ENCODE measurements at places on chromosomes 11 and 22.

DNA sequence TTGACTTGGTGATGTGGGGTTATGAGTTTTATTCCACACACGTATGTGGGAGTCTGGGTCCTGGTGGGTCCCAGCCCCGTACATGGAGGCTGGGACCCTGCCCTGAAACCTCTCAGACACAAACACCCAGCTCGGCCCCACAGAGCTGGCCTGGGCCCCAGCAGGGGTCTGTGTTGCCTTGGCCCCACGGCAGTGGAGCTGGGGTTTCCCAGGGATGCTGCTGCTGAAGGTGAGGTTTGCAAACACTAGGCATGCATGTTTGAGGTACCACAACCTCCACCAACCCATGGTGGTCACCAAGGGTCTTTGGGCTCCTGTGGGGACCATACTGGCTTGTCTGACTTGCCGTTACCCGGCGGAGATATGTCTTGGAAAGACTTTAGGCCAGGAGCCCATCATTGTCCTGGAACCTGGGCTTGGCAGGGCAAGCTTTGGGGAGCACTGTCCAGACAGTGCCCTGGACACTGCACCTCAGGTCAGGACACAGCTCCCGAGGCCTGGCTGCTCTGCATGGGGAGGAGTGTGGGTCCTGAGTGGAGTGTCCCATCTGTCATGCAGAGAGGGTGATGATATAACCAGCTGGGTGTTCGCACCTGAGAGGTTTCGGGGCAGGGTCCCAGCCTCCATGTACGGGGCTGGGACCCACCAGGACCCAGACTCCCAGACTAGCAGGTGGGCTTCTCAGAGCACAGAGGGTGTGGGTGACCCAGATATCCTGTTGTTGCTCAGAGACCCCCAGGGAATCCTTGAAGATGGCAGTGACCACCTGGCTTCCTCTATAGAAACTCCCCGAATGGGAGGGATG is 63.3 kb downstream of the KCNQ1 start:
- peak; percentile 25 for DNase-seq

DNA sequence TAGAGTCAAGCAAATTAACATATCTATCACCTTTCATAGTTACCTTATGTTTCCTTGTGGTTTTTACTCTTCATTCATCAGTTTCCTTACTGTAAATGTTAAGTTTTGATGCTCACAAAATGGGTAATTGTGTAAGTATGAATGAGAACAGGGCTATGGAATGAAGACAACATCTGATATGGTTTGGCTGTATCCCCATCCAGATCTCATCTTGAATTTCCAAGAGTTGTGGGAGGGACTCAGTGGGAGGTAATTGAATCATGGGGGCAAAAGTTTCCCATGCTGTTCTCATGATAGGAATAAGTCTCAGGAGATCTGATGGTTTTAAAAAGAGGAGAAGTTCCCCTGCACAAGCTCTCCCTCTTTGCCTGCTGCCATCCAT is 107.6 kb downstream of the CCDC34 start:
- no peak for DNase-seq

- DNase-seq, result no peak
These were observed 8.9 kb upstream of the SAMM50 start for GRCh38 chr22:43946384-43946667.

DNA sequence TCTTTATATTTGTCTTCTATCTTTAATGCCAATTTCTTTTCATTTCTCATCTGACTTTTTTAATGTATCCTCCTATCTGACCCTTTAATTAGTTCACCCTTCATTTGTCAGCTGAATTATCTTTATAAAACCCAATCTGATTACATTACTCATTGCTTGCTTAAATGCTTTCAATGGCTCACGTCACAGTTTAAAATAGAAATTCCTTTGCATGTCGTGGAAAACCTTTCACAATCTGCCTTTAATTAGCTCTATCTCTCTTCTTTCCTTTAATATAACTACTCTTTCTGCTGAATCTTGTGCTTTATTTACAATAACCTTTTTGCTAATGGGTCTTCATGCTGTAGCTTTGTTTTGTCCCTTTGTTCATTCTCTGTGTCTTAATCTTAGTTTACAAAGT is 125.7 kb downstream of the DYNC2H1 start:
- DNase-seq, result no peak

DNA sequence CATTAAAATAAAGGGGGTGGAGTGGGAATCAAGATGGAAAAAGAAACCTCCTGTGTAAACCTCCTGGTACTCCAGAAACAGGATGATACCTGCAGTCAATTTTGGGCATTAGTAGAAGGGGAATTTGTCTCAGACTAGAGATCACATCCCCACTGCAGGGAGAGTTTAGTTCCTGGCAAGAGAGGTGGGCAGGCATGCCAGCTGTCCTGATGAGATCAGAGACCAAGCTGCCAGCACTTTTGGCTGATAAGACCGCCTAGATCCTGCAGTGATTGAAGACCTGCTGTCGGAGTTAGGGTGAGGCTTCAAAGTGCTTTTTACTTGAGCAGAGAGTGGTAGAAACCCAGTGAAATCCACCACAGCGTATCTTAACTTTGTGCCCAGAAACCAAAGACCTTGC is 29.7 kb upstream of the NELL1 start:
- DNase-seq, result no peak

DNA sequence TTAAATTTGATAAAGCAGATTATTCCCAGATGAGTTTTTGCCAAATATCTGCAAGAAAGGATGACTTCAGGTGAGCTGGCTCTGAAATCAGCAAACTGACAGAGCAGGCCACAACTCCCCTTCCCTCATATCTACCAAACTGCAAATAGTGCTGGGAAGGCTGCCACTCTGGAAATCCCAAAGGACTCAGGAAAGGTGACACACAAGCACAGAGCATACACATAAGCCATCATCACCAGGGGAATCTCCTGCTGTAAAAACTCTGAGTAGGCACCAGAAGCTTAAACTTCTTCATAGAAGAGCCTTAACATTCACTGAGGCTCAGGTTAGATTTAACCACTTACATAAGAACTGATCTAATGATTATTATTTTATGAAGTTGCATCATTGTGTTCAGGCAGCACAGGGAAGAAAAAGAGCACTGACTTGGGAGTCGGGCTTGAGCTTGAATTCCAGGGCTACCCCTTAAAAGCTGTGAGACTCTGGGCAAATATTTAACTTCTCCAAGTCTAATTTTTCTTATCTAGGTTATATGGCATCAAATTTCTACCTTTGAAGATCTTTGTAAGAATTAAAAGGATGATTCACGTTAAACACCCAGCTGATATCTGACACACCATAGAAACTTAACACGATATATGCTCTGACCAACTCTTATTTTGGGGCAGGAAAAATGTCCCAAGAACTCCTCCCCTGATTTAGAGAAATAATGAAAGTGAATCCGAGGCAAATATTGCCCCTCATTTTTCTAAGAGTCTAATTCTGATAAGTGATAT is 15.0 kb downstream of the SYTL2 start:
- no peak for DNase-seq

DNA sequence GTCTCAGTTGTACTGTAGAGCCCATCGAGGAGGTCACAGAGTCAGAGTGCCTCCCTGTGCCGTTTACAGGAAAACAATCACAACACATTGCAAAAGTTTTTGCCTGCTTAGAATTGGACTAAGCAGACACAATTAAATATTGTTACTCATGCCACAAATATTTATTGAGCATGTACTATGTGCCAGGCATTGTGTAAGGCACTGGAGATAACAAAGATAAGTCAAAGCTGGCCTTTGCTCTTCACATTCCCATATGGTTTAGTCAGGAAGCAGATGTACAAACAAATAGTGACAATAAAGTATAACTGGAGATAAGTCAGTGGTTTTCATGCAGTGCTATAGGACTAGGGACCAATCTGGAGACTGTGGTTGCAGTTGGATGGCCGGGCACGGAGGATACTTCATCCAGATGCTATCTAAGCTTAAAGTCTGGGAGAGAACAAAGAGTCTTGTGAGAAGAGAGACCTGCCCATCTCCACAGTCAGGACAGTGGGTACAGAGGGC is 550.7 kb downstream of the INSC start:
- DNase-seq, result no peak

DNA sequence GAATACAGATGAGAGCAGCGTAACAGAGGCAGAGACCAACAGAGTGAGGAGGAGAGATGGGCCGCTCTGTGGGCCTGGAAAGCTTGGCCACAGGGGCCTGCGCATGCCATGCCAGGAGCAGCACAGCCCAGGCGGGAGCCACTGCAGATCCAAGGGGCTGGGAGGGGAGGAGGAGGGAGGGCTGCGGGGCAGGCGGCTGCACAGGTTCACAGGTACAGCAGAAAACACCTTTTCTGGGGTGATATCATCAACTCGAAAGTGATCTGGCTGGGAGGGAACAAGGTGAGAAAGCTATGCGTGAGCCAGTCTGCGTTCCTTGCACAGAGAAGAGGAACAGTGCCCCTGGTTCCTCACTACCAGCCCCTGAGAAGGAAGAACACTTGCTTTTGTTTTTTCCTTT is 14.8 kb downstream of the VPS37C start:
- DNase-seq, result no peak

DNA sequence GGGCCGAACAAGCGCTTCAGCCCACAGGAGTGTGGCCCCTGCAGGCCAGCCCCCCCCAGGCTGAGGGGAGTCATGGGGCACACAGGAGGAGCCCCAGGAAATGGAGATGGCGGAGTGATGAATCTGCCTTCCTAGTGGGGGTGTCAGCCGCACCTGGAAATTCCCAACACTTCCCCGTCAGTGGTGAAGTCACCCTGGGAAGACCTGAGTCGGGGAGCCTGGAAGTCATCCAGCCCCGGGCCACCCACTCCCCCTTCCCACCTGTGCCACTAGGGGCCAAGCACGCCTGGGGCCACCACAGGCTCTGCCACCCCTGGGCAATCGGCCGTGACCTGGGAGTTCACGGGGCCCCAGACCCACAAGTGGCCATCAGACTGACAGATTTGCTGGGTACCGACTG is 12.6 kb downstream of the WNT7B start:
- no peak for DNase-seq

DNA sequence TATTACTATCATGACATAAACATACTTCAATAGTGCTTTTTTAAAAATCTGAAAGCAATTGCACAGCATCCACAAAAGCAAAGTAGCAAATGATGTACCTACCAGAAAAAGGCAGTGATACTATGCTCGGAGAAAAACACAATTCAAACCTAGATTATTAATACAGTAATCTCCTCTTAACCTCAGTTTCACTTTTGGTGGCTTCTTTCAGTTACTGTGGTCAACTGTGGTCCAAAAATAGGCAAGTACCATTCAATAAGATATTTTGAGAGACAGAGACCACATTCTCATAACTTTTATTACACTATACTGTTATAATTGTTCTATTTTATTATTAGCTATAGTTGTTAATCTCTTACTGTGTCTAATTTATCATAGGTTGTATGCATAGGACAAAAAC is 20.8 kb downstream of the KCNA4 start:
- no peak for DNase-seq

Measured in stimulated activated effector memory CD8-positive, alpha-beta T cell treated with anti-CD3 and anti-CD28 coated beads, Interleukin-12 subunit alpha, Interleukin-12 subunit beta, amount 100 ng/mL, for 72 hours (primary cell).